ENCODE measurements at places on chromosomes 1 and 21.

DNA sequence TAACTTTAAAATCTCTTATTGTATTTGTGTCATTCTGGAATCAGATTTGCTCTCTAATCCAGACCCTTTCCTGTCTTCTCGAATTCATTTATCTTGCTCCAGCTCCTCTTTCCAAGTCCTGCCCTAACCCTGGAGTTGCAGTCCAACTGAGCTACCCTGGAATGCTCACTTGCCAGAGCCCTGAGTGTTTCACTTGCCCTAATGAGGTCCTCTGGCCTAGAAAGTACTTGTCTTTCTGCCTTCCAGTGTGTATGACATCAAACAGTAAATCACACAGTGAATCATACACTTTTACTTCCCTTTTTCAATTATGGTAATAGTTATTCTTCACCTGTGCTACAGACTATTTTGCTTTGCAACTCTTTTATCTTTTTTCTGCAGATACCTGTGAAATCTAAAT, 96.9 kb downstream of the NEK7 start:
- peak; percentile 43 for DNase-seq

- DNase-seq, result no peak
These were observed 15.5 kb downstream of the SAMSN1 start for GRCh38 chr21:14530592-14530991.

DNA sequence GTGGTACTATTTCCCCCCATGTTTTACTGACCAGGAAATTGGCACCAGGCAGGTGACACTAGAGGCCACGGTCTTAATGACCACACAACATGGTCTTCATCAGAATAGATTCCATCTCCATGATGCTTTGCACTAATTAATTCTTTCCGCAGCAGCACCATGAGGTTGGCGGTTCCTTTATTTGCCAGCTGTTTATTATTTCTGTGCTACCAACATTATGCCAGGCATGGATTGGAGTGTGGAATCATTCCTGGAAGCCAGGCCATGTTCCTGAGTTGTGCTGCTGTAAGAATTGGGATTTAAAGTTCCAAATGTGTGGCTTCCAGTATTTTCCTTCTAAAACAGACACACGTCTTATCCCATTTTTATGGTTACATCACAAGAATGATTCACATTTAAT, 107.8 kb downstream of the NFIA start:
- DNase-seq, result no peak

- DNase-seq, result no peak
These were observed 58.3 kb downstream of the KCNAB2 start for GRCh38 chr1:6103854-6104530.

DNA sequence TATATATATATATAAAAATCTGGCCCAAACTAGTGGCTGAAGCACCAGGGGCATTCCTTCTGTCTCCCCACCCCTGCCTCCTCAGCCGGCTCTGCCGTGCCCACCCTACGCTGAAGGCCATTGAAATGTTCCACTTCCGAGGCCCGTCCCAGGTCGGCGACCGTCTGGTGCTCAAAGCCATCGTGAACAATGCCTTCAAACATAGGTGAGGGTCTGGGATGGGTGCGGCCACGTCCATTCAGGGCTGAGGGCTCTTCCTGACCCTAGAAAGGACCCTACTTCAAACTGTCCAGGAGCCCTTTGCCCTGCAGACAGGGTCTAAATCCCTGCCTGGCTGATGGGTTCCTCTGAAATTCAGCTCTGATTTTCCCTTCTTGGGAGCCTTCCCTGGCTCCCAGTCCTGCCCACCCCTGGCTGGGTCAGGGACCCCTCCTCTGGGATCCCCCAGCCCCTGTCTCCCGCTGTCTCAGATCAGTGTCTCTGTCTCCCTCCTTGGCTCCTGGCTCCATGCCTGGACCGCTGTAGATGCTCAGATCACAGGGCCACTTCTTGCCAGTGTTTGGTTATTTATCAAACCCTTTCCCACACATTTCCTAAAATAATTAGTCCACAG, 24.0 kb downstream of the FAM151A start:
- no peak for DNase-seq

DNA sequence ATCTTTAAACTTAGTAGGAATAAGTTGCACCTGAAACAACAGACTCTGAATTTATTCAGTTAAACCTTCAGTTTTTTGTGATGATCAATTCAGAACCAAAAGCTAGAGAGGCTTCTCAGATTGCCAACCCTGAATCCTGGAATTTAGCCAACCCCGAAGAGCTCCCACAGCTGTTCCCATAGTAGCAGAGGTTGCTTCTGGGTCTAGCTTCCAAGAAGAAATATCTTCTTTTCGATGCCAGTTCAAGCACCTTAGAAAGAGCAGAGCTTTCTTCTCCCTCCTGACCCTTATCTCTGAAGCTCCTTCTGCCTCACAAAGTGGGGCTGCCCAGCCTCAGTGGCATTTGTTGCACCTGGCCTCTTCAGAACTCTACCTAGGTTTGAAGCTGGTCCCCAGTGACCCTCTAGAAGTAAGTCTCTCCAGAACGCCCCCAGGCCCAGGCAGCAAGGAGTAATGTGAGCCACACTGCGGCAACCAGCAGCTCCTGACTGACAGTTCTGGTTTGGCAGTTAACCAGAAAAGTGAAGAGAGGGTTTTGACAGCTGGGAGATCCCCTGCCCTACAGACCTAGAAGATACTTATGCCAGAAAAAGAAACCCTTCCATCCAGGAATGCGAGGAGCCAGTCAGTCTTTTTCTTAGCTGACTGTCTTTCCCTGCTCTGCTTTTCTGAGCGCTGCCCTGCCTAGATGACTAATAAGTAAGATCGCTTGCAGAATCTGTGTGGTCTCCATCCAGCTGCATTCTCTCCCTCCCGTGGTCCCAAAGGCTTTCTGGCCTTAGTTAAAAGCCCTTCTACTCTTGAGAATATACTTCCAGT, 165.9 kb downstream of the ADGRL4 start:
- DNase-seq, result no peak

DNA sequence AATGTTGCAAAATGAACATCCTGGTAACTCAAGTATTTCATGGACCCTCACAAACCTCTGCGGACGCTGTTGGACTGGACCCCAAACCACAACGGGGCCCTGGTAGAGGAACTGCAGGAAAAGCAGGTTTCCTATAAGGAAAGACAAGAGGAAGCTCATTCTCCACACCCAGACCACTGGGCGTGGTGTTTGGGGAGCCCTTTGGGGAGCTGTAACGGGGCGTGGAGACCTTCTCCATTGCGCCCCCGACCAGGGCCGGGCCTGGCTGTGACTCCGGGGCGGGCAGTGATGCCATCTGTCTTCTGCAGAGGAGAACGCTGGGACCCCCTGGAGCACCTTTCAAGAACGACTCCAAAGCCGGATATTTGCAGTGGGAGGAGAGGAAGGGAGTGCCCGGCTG, 30.0 kb upstream of the AGPAT3 start:
- DNase-seq, result no peak

- no peak for DNase-seq
These were observed 327.0 kb downstream of the NTNG1 start for GRCh38 chr1:107467811-107468210.

DNA sequence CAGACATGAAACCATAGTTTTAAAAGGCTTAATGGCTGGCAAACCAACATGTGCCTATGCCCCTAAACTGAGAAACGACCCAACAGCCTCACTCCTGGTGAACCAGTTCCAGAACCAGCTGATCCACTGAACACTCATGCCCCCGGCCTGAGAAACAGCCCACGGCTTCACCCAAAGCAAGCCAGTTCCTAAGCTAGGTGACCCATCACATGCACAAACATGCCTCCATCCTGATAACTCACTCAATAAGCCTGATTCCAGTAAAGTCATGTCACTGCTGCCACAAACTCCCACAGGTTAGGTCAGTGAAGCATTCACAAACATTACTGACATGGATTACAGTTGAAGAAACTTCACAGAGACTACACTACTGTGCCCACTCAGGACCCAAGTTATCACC, 161.6 kb downstream of the USH2A start:
- no peak for DNase-seq

DNA sequence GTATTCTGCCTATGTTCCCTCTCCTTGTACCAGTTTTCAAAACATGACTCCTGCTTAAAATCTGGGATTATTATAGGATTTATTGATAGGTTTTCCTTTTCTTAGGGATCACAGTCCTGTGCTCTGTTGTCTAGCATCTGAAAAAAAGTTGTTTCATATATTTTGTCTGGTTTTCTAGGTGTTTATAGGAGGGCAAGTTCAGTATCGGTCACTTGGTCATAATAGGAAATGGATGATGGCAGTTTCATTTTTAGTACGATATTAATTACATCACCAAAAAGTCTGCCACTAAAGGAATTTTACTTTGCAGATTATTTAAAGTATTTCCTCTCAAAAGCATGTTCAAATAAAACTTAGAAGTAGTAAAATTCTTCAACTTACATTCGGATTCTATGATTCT, 94.4 kb downstream of the RASAL2 start:
- no peak for DNase-seq

DNA sequence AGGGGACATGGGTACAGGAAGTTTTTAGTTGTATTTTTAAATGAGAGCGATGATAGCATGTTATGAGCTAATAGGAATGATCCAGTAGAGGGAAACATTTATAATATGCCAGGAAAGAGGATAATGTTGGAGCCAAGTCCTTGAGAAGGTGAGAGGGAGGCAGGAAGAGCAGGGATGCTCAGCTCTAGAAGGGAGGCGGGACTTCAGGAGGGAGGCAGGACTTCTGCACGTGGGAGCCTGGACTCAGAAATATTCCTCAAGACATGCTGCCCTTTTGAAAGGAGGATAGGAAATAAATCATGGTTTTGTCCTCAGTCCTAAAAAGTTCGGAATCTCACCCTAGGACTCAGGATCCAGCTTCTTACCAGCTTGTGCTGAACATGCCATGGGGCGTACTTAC, 5.9 kb downstream of the ADARB1 start:
- no peak for DNase-seq

GRCh38 chr1:147223740-147224615, 1.2 kb downstream of the FMO5 start:
- no peak for DNase-seq

GRCh38 chr1:80799457-80799856, 1001.3 kb upstream of the ADGRL2 start:
- DNase-seq, result no peak

- no peak for DNase-seq
These were observed 18.2 kb downstream of the ABCG1 start for GRCh38 chr21:42237161-42237560.

- no peak for DNase-seq
These were observed 639.5 kb downstream of the MATN1 start for GRCh38 chr1:30083800-30084464.

All from activated T-cell treated with anti-CD3 and anti-CD28 coated beads, Interleukin-2, amount 50 U/mL, for 48 hours (primary cell).